Activated CD8-positive, alpha-beta memory T cell treated with anti-CD3 and anti-CD28 coated beads, Interleukin-2, amount 50 U/mL, for 48 hours (primary cell): ENCODE measurements at places on chromosomes 12 and 14.

GRCh38 chr12:5792343-5792742, 152.7 kb downstream of the ANO2 start:
- no peak for DNase-seq

DNA sequence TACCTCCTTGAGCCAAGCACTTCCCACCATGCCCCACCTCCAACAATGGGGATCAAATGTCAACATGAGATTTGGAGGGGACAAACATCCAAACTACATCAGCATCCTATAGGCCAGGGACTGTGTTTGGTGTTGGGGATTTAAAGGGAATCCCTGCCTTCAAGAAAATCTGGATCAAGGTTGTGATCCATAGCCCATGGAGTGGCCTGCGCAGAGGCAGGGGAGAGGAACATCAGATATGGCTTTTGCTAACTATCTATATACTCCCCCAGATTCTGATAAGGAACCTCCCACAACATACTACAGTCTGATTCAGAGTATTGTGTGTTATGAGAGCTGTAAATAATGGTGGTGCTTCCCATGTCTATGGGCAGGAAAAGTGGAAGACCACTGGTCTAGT, 5.1 kb downstream of the KIF5A start:
- DNase-seq = no peak

- no peak for DNase-seq
These were observed 18.6 kb downstream of the HSD17B6 start for GRCh38 chr12:56781726-56782125.

GRCh38 chr14:104117341-104118005, 20.9 kb upstream of the KIF26A start:
- DNase-seq = no peak

- DNase-seq = no peak
These were observed 1036.2 kb upstream of the FLRT2 start for GRCh38 chr14:84493779-84494178.

DNA sequence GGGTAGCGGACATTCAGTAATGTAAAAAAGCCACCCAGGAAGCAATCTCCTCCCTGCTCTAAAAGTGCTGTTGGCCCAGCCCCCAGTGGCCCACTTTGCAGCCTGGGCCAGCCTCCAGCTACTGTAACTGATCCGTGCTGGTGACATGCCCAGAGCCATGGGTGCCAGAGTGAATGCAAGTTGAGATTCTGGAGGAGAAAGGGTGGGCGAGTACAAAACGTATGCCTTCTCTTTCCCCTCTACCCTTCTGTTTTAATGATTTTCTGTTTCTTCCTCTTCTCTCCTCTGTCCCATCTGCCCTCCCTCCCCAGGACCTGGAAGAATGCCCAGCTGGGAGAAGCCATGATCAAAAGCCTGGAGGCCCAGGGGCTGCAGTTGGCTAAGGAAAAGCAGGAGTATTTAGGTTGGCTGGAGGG, 16.9 kb downstream of the PLEKHD1 start:
- DNase-seq = no peak

- DNase-seq = peak; percentile 66
These were observed 17.8 kb downstream of the POMT2 start for GRCh38 chr14:77302926-77303325.

DNA sequence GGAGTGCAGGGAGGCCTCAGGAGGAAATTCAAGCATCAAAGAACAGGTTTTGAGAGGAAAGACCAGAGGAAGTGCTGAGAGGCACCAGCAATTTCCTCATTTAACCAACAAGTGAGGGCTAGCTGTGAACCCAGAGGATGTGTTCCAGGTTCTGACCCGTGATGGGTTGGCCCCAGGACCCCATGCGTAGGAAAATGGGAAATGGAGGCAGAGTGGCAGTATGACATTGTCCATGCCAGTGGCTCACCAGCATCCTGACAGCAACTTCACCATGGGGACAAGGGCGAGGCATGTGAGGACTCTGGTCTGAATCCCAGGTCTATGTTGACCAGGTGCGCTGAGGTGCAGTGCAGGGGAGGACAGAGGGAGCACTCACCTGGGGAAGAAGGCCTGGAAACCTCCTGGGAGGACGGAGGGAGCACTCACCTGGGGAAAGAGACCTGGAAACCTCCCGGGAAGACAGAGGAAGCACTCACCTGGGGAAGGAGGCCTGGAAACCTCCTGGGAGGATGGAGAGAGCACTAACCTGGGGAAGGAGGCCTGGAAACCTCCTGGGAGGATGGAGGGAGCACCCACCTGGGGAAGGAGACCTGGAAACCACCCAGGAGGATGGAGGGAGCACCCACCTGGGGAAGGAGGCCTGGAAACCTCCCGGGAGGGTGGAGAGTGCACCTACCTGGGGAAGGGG, 6.7 kb upstream of the CACNA2D4 start:
- DNase-seq = peak; percentile 29

DNA sequence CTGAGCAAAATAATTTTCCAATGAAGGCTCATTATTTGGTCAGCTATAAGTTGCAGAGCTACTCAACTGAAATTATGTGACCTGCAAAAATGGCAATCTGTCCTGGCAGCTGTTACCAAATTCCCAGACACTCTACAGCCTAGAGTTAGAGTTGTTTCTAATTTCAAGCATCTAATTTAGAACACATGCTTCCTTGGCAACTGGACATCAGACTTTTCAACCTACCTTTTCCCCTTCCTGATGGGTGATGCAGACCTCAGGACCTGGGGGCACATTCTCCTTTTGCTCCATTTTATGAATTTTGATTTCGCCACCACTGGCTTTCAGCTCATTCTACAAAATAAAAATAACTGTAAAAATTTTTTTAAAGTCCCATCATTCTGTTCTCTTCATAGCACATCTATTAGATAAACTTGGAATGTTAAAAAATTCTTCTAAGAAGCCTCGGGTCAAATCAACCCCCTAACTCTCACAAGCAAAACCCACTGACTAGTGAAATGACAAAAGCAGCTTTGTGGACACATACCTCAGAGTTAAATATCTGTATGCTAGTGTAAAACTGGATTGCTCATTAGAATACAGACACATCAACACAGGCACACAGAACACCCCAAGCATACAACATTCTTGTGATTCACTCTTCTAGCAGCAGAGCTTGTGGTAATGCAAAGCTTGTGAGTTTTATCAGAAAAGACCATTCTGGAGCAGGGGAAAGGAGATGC, 33.5 kb upstream of the CERS5 start:
- DNase-seq = no peak

GRCh38 chr12:56980941-56981530, 23.6 kb upstream of the RDH16 start:
- no peak for DNase-seq

GRCh38 chr12:45687081-45688015, 42.2 kb upstream of the ARID2 start:
- no peak for DNase-seq

GRCh38 chr12:3041558-3042164, 35.5 kb upstream of the TSPAN9 start:
- peak; percentile 66 for DNase-seq

GRCh38 chr14:92677087-92677668, 71.2 kb downstream of the LGMN start:
- DNase-seq = peak; percentile 84

- DNase-seq = no peak
These were observed 69.9 kb downstream of the RPS29 start for GRCh38 chr14:49516286-49516685.

- no peak for DNase-seq
These were observed 25.1 kb downstream of the KRT80 start for GRCh38 chr12:52166672-52167071.

DNA sequence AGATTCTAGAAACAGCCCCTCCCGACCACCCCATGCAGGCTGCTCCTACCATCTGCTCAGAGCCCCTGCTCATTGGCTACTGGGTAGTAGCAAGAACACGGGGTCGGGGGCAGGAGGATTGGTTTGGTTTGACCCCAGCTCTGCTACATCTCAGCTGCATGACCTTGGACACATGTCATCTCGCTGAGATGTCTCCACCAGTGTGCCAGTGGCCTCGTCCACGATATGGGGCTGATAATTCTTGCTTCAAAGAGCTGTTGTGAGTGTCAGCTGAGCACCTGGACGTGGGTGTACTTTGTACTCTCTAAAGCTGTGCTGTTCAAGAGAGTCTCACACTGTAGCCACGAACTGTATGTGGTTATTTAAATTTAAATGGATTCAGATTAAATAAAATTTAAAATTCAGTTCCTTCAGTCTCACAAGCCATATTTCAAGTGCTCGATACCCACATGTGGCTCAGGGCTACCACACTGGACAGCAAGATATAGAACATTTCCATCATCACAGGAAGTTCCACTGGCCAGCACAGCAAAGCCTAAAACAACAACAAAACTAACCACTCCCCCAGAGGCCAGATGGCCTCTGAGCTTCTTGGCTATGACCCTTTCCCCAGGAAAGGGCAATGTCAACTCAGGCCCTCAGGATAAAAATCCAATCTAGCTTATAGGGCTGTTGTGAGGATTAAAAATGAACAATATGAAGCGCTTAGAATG, 18.6 kb downstream of the LTBP2 start:
- no peak for DNase-seq
